ENCODE measurements at places on chromosomes 5 and 9.

- peak; percentile 74 for DNase-seq
Measured at GRCh38 chr5:78576376-78576775, 72.2 kb downstream of the LHFPL2 start.

DNA sequence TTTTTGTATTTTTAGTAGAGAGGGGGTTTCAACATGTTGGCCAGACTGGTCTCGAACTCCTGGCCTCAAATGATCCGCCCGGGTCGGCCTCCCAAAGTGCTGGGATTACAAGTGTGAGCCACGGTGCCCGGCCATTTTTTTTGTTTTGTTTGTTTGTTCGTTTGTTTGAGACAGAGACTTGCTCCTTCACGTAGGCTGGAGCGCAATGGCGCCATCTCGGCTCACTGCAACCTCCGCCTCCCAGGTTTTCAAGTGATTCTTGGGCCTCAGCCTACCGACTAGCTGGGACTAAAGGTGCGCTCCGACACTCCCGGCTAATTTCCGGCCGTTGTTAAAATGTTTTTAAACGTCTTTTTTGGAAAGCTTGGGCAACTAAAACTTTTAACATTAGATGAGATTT, 54.0 kb downstream of the SHOC1 start:
- DNase-seq = no peak

DNA sequence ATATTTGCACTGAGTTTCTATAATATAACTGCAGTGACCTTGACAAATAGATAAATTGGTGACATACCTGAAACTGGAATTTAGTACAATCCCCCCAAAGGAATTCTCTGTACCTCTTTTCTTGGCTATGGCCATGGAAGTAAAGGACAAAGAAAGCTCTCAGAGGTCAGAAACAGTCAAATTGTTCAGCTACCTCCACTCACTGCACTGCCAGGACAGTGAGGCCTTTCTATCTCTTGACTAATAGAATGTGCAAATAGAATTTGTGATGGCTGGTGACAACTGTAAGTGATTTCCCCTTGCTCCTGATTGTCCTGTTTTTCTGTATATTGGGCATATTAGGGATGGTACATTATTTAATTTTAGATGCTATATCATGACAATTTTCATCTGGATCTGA, 67.1 kb downstream of the CCDC192 start:
- no peak for DNase-seq

- no peak for DNase-seq
Measured at GRCh38 chr9:8456344-8456743, 656.8 kb upstream of the DMAC1 start.

GRCh38 chr5:1521671-1522600, 1.8 kb downstream of the LPCAT1 start:
- peak; percentile 98 for DNase-seq

DNA sequence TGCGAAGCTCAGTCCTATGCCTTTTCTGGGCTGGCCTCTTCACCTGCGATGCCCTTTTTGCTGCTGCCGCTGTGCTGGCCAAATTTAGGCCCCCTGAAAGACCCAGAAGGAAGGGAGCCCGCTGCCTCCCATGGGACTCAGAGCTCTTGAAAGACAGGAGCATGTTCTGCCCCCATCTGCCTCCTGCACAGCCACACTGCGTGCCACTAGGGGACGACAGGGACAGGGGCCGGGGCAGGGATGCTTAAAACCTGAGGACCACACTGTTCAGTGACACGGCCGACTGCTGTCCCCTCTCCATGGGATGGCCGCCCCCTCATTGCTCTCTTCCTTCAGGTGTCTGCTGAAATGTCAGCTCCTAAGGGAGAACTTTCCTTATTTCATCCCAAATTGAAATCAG, 132.4 kb downstream of the ADAMTS2 start:
- peak; percentile 92 for DNase-seq

DNA sequence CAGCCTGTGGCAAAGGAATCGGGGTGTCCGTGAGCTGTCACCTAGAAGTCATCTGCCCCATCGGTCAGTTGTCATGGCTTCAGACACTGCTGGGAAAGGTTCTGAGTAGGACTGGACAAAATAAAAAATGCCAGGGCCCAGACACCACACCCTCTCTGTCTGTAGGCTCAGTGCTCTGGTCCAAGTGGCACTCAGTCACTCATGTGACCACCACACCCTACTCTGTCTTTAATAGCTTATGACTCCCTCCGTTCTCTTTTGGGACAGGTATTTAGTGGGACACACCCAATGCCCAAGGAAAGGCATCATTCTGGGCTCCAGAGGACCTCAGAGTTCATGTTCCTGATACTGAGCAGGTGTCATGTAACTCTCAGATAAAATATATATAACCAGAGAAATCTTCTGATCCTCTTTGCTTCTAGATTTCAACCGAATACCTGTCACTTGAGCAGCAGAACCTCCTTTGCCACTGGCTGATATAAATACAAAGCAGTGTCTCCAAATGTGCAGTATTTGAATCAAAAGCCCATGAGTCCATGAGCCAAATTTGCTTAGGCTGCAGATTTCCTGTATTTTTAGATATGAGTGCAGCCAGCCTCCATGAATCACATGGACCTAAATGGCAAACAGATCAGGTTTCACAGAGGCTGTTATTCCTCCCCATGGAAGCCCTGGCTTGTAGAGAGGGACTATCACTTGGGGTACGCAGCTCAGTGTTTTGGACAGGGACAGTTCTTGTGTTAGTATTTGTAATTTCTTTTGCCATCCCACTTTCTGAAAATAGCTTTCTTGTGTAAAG, 272.0 kb downstream of the ARHGAP26 start:
- no peak for DNase-seq

DNA sequence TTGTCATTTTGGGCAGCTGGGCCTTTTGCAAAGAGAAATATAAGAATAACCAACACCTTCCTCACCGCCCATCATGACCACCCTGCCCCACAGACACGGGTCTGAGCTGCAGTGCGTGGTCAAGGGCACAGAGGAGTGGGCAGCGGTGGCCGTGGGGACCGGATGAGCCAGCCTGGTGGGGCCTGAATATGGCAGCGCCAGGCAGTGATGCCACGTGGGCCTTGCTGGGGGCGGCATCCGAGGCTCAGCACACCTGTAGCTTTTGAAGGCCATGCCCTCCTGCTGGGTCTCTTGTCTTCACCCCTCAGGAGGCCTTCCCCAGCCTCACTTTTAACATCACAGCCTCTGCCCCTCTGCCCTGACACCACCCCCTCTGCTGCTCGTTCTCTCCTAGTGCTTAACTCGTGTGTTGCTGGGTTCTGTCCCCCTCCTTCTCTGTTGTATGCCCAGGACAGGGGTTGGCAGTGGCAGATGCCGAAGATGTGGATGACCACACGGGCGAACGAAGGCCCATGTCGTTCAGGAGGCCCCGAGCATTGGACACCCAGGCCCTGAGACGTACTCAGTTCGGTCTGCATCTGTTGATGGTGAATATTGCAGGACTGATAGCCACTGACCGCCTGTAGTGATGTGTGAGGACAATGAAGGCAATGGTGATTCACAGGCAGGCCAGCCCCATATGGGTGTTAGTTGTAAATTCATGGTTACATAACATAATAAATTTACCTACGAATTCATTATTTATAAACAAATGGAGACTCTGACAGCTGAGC, 46.0 kb downstream of the AHRR start:
- peak; percentile 86 for DNase-seq

- DNase-seq = no peak
Measured at GRCh38 chr5:135737701-135738563, 96.5 kb upstream of the SLC25A48 start.

GRCh38 chr5:64685866-64686265, 4.4 kb upstream of the SHISAL2B start:
- no peak for DNase-seq

DNA sequence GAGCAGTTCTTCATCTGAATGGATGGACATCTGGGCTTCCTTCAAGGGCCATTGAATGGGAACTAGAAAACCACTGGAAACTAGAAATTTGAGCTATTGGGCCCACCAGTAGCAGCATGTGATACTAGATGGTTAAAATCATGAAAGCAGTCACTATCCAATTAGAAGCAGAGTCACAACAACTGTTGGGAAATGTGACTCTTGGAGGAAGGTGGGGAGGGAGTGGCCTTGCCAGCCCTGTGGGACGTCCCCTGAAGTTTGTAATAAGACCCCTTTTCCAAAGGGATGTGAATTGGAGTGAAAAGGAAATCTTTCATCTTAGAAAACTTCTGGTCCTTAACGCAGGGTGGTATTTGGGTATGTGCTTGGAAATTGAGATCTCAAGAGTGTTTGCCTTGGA, 5.6 kb downstream of the RAB24 start:
- DNase-seq = no peak

- DNase-seq = no peak
Measured at GRCh38 chr5:123132316-123132715, 43.3 kb downstream of the PRDM6 start.

DNA sequence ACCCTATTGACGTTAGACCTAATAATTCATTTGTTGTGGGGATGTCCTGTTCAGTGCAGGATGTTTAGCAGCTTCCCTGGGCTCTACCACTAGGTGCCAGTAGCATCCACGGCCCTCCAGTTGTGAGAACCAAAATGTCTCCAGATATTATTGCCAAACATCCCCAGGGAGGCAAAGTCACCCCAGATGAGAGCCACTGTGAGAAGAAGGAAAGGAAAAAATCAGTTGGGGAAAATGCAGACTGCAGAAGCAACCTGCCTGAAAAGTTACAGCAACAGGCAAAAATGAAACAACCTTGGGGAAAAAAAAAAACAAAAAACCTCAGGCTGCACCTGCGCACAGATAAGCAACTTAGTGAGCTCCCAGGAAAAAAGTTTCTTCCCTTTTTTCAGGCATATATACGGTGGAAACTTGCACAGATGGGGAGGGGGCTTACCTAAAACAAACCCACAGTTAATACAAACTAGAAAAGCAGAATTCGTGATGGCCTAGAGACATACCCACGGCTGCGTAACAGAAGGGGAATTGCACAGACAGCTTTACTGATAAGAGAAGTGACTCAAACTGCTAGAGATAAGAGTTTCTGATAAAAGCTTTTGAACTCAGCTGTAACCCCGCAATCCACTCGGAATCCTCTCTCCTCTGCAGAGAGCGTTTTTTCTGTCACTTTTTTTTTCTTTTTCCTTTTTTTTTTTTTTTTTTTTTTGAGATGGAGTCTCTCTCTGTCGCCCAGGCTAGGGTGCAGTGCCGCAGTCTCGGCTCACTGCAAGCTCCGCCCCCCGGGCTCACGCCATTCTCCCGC, 29.8 kb upstream of the FBP1 start:
- DNase-seq = peak; percentile 76

DNA sequence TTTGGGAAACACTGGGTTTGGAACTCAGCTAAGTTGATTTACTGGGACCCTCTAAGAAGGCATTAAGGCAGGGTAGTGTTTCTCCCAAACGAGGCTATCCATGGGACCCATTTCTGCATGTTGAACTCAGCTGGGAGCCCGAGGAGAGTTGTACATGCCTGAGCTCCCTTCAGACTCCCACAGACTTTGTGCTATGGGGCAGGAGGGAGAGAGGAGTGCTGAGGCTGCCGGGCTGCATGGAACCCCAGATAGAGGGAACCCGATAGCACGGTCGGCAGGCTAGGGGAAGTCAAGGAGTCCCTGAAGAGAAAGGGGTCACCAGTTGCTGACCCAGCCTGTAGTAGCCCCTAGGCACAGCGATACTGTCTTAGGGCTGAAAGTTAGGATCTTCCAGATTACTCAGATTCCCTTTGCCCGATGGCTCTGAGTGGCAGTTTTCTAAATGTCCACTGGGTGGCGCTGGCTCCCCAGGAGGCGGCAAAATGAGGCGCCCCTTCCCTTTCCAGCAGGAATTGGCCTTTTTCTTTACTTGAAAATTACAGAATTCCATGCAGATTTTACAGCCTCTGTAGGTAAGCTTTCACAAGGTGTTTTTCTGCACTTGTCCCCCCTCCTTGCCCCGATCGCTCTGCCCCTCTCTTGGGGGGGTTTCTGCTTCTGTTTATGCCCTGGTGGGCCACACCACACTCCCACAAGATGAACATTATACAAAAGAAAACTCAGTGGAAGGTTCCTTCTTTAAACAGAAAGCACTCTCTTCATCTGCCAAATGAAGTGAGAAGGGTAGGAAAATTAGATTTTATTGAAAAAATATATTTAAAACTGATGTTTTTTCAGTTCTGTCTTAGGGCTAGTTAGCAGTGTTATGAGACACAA, 17.8 kb downstream of the NANS start:
- peak; percentile 79 for DNase-seq

DNA sequence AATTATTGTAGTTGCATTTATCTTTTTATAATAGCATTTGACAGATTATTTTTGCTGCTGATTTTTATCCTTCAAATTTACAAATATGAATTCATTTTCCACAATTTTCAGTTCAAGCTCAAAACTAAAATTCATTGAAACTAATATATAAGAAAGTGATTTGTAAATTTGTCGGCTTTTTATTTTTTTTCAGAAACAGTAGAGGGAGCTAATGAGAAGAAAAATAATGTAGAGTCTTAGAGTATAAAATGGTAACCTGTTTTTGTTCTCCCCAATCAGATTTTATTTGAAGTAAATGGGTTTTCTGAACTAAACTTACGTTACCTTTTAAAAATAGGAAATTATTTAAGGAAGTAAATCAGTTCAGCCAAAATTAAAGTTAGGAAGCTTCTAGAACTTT, 19.2 kb downstream of the PRRC1 start:
- DNase-seq = no peak

- no peak for DNase-seq
Measured at GRCh38 chr5:106766916-106767315, 903.8 kb downstream of the EFNA5 start.

- peak; percentile 78 for DNase-seq
Measured at GRCh38 chr9:86041311-86041741, 58.0 kb downstream of the GOLM1 start.

GRCh38 chr9:17574342-17574741, 4.5 kb upstream of the SH3GL2 start:
- peak; percentile 59 for DNase-seq

DNA sequence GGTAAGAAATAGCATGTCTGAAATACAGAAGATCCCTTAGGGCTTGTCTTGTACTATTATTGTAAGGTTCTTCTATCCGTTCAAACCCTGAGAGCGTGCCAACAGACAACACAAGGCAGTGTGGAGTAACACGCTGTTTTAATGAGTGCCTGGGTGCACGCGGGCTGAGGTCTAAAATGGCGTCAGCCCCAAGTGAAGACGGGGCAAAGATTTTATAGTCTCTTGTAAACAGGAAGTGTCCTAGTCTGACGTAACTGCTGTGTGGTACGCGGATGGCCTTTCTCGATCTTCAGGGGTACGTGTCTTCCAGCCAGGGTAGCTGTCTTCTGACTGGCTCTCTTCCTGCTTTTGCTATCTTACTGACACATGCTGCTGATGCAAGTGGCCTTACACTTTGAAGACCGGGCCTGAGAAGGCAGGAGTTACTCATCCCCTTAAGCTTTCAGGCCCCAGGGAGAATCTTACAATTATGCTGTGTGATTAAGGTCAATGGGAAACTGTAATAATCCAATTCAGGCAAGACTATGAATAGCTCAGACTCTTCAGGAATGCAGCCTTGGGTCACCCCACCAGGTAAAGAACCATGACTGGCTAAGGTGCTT, 1812.0 kb upstream of the CDH9 start:
- DNase-seq = peak; percentile 21

GRCh38 chr9:137956039-137956438, 78.5 kb downstream of the CACNA1B start:
- peak; percentile 30 for DNase-seq

DNA sequence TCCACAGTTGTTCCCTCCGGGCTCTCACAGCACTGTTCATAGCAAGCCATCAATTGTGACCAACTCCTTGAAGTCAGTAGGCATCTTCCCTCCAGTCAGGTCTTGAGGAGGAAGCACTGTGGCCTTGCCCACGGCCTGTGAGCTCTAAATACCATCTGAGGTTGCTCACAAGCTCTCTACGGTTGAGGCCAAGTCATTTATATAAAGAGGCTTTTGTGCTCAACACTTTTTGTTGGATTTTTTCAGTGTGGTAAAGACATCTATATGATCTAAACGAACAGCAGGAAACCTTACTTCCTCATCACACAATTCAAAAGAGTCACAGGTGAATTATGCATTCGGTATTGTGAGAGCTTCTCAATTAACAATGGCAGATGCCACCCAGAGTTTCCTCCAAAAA, 97.3 kb downstream of the ZNF462 start:
- no peak for DNase-seq

Measured in osteoblast (primary cell).